NCI-H748 treated with DMSO at 0.1 percent for 48 hours (cell line): ENCODE measurements at places on chromosomes 2 and 18.

DNA sequence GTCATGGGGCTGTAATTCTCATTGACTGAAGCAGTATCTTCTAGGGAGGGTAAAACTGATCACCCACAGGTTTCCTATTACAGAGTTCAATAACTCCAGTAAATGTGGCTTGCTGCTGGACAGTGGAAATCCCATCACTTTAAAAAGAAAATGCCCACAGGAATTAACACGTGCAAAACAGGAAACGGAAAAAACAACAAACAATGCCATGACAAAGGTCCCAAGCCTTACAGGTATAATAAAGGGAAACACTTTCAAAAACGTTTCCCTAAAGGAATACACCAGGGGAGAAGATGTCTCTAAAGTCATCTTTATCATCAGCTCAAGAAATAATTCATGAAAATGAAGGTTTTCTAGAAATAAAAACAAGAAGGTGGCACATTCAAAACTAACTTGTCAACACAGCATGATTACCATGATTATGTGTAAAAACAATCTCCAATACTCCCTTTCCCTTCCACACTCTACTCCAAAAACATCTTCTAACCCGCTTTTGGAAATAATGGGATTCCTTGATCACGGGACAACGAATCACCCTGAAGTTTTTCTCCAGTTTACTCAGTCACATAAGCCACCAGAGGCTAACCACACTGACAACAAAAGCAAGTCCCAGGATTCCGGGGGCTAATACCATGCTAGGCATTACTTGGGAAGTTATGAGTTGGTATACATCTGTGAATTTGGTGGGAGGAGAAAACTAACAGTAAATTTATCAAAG, 167.9 kb downstream of the TCF4 start:
- DNase-seq, result peak; percentile 70

- no peak for DNase-seq
Observed at GRCh38 chr2:143158551-143159485, 29.6 kb downstream of the ARHGAP15 start.

GRCh38 chr2:88265352-88266303, 95.5 kb downstream of the THNSL2 start:
- no peak for DNase-seq

DNA sequence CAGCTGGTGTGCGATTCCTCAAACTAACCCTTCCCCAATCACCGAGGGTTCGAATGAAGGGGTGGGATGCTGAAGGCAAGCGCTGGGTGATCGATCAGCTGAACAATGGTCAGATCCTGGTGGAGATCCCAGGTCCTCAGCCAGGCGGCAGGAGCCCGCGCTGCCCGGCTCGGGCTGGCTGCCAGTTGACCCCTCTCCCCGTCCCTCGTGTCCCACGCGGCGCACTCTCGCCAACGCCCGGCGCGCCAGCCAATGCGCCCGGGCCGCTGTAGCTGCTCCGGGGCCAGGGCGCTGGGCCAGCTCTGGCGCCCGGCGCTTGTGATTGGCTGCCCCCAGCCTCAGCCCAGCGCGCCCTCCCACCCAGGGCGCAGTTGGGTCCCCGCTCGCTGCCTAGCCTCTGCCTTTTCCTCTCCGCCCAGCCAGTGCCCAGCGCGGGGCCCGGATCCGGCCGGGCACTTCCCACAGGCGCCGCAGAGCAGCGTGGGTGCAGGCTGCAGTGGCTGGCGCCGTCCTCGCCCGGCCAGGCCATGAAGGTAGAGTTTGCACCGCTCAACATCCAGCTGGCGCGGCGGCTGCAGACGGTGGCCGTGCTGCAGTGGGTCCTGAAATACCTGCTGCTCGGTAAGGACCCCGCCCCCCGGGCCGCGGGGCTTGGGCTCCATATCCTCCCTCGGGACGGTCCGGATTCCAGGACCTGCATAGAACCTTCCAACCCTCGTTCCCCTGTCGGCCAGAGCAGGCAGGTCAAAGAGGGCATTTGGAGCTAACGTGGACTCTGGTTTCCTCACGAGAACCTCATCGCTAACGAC, at the start of gene MOGAT1:
Gene MOGAT1 (plus strand): TSS at position 400 of the 809 bp plus-strand sequence. CDS start 128 bp downstream, at position 528.
- DNase-seq, result peak; percentile 39

- DNase-seq, result no peak
Observed at GRCh38 chr2:120472891-120473309, 127.0 kb downstream of the INHBB start.

DNA sequence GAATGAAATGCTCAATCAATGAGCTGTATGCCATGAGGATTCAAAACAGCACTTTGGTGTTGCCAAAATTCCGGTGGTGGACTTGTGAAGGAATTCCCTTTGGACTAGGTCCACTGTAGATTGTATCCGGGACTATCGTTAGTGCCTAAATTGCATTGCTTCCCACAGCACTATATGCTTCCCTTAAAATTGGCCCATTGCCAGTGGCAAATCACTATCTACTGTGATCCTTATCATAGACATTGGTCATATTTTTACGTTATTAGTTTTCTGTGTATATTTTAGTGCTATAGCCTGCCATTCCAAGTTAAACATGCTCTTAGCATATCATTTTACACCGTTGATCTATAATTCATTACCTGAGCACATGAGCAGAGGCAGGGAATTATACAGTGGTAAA, 1.7 kb downstream of the PJVK start:
- DNase-seq, result no peak

- DNase-seq, result no peak
Observed at GRCh38 chr2:53476834-53477233, 290.8 kb upstream of the CHAC2 start.

- peak; percentile 24 for DNase-seq
Observed at GRCh38 chr2:36965751-36966369, 476 bp downstream of the STRN start.

DNA sequence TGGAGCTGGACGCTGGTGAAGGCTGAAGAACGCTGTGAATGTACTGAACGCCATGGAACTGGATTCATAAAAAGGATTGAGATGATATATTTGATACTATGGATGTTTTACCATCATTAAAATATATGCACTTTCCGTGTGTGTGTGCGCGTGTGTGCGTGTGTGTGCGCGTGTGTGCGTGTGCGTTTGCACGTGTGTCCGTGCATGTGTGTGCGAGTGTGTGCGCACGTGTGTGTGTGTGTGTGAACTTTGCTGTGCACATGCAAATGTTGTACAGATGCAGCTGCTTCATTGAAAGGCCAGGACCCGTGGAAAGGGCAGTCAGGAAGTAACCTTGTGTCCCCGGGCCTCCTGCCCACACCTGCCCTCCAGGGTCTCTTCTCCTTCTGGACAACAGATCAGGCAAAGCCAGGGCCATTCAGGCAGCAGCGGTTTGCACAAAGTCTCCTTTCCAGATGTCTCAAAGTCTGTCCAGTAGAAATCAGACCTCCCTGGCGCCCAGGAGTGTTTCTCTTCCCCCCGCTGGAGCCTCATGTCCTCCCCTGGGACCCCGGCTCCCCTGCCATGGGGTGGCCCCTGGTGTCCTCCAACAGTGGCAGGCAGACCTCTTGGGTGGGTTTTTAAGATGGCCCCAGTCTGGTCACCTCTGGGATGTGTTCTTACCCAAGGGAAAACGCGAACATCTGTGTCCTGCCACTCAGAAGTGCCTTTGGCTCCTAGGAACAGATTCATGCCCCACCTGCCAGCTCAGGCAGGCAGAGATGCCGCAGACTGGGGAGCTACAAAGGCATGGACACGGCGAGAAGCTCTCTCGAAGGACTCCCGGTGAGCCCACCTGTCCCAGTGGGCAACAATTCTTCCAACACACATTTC, 86.1 kb upstream of the GPC1 start:
- DNase-seq, result no peak

DNA sequence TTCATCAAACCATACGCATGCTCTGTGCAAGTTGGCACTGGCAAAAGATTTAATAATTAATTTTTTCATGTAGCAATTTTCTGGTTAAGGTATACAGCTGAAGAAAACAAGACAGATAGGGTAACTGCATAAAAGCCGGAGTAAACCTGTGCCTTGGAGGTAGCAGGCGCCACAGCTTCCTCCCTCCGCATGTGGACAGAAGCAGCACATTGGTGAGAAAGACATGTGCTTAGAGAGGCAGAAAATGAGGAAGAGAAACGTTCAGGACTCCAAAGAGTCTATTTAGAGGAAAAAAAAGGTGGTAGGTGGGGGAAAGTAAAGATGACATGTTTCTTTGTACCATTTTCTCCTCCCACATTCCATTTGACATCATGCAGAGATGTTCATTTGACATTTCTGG, 9.3 kb downstream of the ST6GAL2 start:
- no peak for DNase-seq

- DNase-seq, result no peak
Observed at GRCh38 chr2:45014016-45014702, 4.9 kb upstream of the SIX2 start.

DNA sequence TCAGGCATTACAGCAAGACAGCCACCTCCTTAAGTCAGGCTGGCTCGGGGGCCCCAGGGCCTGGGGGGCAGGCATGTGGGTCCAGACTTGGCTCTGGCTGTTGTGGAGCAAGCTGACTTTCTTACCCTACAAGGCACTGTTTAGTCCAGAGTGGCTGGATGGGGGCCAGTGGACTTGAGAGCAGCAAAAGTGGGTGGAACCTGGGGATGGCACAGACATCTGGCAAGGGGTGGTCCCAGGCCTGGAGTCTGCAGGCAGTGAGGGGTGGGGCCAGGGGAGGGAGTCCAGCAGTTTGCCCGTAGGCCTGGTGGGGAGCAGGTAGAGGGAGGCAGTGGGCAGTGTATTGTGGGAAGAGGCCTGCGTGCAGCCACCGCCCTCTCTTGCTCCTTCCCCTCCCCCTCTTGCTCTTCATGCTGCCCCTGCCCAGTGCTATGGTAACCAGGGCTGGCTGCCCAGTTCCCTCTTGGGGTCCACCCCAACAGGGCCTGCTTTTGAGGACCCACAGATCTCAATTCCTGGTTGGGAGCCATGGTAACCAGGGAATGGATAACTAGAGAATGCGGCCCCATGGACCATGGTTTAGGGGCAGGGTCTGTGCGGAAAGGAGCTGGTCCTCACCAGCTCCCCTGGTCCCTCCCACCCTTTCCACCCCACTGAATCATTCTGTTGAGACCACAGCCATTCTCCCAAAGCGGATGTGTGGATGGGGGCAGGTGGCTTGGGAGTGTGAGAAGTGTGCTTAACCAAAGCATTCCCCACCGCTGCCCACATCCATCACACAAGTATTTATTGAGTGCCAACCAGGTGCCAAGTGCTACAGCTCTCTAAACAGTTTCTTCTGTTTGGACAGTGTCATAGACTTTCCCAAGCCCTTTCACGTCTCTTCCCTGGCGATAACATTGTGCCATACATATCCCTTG, 19.3 kb downstream of the SPEG start:
- no peak for DNase-seq

DNA sequence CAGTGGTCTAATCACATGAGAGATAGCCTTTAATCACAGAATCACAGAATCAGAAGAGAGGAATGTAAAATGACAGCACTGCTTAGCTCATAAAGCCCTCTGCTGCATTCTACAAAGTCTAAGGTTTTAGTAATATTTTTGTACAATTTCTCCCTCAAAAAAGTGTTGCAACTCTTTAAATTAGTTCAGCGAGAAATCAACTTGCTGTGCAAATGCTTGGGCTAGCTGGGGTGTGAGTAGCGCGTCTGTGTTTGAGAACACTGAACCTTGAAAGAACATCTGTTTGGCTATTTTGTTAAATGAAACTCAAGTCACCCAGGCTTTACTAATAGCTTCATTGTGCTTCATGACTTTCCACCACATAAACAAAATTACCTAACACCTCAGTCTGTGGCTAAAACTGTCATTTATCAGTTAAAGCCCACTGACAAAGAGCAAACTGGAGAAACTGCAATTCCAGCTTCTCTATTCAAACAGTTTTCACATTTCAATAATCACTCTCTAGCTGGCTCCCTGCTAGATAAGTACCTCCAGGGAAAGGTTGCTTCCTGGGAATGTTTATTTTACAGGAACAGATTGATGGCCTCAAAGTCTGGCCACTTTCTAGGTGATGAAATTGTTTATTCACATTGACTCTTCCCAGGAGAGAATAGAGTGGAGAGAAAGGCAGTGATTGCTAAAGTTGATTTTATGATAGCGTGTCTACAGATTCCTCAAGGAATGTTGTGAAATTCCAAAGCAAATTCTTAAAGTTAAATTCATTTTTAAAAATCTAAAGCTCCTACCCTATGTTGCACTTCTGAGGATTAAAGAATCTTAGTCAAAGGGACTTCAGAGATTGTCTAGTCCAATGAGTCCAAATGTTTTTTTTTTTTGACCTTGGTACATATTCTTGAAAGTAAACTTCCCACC, 36.0 kb upstream of the STAT1 start:
- DNase-seq, result peak; percentile 93

GRCh38 chr2:60249879-60250278, 303.6 kb downstream of the BCL11A start:
- DNase-seq, result no peak

- no peak for DNase-seq
Observed at GRCh38 chr2:3348767-3349166, 28.9 kb downstream of the EIPR1 start.

GRCh38 chr2:100670232-100670631, 107.4 kb downstream of the PDCL3 start:
- DNase-seq, result no peak

- DNase-seq, result no peak
Observed at GRCh38 chr18:39190508-39190907, 1624.9 kb upstream of the CELF4 start.

- DNase-seq, result no peak
Observed at GRCh38 chr2:171217330-171217729, 56.6 kb upstream of the TLK1 start.

DNA sequence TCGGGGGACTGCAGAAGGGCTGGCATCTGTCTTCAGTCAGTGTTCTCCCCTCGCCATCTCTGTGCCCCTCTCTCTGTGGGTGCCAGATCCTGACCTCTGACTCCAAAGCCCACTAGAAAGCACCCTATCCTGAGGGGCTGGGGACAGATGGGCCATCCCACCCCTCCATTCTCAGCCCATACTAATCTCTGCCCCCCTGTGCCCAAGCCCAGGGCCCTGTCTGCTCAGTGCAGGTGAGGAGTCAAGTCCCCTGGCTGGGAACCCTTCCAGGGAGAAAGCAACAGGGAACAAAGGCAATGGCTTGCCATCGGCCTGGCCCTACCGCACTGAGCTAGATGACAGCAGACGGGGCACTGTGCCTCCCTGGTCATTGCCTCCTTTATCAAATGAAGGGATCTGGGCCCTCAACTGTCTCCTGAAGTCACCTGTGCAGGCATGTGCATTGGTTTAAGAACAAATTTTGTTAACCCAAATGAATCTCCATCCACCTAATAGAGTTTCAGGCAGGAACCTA, 42.7 kb upstream of the ID2 start:
- DNase-seq, result no peak

DNA sequence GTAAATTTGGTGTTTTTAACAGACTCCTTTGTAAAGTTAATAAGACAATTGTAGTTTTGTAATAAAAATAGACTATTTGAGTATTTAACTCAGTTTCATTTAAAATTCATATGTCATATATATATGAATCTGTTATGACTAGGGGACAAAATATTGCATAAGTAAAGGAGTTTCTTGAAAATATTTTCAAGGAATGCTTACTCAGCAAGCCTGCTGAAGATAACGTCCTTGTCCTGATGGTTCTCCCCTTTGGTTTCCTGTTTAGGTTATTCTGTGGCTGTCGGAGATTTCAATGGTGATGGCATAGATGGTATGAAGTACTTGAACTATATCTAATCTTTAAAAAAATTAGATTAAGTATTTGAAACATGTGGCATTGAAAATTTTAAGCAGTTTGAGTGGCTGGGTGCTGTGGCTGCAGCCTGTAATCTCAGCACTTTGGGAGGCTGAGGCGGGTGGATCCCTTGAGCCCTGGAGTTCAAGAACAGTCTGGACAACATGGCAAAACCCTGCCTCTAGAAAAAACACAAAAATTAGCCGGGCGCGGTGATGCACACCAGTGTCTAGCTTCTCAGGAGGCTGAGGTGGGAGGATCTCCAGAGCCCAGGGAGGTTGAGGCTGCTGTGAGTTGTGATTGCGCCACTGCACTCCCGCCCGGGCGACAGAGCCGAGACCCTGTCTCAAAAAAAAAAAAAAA, 47.1 kb downstream of the ITGAV start:
- DNase-seq, result no peak
